Endodermal cell (in vitro differentiated cells): ENCODE measurements at places on chromosomes 16 and 17. TPM values are rescaled to one million over a fixed set of nuclear protein-coding genes. Genes with fewer than 3 reads are reported as not detected.

GRCh38 chr17:4199818-4200402 lies 56.9 kb downstream of the CYB5D2 start:
- no peaks in the 10 kb centered on the region for H3K27me3 ChIP-seq
- no peak overlapping the region for H3K27ac ChIP-seq
- no peaks in the 10 kb centered on the region for H3K4me1 ChIP-seq
- H3K36me3 ChIP-seq: peaks cover 74% of the 10 kb centered on the region
- no peak overlapping the region for H3K4me3 ChIP-seq
- peak; percentile 81 for DNase-seq

DNA sequence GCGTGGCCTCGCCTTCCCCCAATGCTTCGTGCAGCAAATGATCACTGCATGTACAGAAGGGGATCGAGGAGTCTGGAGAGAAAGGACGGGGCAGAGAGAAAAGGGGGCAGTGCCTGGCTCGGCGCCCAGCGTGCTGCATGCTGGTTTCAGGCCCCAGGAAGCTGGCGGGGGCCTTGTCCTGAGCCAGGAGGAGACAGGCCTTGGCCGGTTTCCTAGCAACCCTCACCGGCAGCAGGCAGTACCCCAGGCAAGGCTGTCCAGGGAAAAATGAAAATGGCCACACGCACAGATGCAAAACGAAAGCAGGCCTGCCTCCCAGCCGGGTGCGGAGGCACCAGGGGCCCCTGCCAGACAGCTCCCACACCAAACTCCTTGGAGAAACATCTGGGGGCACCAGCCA lies 126.3 kb downstream of the ZFHX3 start:
- no peaks in the 10 kb centered on the region for H3K4me1 ChIP-seq
- no peak for DNase-seq
- no peak overlapping the region for H3K4me3 ChIP-seq
- H3K27ac ChIP-seq: peak overlapping the region; percentile 78
- H3K27me3 ChIP-seq: no peaks in the 10 kb centered on the region

- H3K36me3 ChIP-seq: no peaks in the 10 kb centered on the region
- H3K27me3 ChIP-seq: peaks cover under 1% of the 10 kb centered on the region
- H3K27ac ChIP-seq: no peak overlapping the region
- no peak overlapping the region for H3K4me3 ChIP-seq
- DNase-seq: no peak
Measured at GRCh38 chr17:33169580-33170285, 123.4 kb downstream of the ASIC2 start.

Gene SHBG
- 1.9 and 2.4 TPM in 2 replicates for total RNA-seq

GRCh38 chr17:40399185-40399584 lies 18.5 kb downstream of the TOP2A start:
- no peaks in the 10 kb centered on the region for H3K4me1 ChIP-seq
- no peak overlapping the region for H3K4me3 ChIP-seq
- DNase-seq: no peak
- H3K36me3 ChIP-seq: peaks cover 99% of the 10 kb centered on the region
- no peak overlapping the region for H3K27ac ChIP-seq

Gene SCNN1B
- total RNA-seq: not detected in 3 replicates

Gene FOXL1
- total RNA-seq: not detected in 3 replicates

Gene CCDC78
- 6.5 to 8.9 TPM (median 7.1 TPM) in 3 replicates for total RNA-seq

DNA sequence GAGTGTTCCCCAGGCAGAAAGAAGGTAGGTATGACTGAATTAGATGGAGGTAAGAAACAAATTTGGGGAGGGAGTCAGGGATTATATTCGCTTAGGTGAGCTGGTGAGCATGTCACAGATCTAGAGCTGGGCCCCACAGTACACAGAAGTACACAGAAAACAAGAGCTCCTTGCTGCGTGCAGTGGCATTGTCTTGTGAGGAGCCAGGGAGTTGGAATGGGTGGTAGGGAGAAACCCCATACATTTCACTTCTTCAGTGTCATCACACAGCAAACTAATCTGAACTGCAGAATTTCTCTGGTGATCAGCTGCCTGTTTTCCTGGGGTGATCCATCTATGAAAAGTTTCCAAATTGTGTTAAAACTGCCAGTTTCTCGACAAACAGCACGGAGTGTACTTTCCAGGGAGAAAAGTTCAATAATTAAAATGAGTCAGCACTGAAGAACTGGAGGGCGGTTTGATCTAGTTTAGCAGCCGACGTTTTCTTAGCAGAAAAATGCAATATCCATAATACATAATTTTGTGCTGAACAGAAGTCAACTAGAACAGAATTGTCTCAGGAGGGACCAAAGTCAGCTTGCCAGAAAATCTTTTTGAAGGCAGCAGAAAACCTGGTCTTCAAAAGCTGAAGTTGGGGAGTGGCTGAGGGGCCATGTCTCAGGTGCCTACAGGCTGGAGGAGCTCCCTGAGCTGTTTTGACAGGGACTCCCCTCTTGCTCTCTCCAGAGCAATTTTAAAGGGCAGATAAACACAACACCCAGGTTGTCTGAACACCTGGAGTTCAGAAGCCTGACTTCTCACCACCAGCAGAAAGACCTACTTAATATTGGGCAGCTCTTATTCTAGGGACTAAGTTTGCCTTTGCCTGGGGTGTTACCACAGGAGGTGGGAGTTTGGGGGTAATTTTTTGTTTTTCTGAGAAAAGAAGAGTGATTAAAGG lies 448.6 kb downstream of the CA10 start:
- H3K27me3 ChIP-seq: no peaks in the 10 kb centered on the region
- H3K36me3 ChIP-seq: no peaks in the 10 kb centered on the region
- H3K4me3 ChIP-seq: no peak overlapping the region

DNA sequence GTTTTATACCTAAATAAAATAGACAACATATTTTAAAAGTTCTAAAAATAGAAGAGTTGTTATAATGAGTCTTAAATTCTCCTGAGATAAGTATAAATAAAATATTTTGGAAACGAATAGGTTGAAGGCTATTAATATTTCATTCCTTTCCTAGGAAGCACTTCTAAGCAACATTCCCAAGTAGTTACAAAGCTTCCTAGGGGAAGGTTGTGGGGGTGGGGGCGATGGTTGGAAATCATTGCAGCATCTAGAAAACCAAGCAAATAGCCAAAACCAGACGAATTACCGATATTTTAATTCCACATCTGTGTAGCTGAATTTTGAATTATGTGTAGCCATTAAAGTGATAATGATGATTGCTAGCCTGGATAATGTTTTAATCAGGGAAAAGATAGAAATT lies 26.9 kb downstream of the PTRH2 start:
- H3K27me3 ChIP-seq: no peaks in the 10 kb centered on the region
- no peak for DNase-seq
- H3K4me3 ChIP-seq: no peak overlapping the region
- H3K4me1 ChIP-seq: no peaks in the 10 kb centered on the region
- peaks cover 100% of the 10 kb centered on the region for H3K36me3 ChIP-seq

GRCh38 chr16:89139907-89140361 lies 31.6 kb upstream of the CDH15 start:
- H3K4me3 ChIP-seq: no peak overlapping the region
- no peak overlapping the region for H3K27ac ChIP-seq
- peaks cover 10% of the 10 kb centered on the region for H3K36me3 ChIP-seq
- H3K27me3 ChIP-seq: no peaks in the 10 kb centered on the region
- H3K4me1 ChIP-seq: no peaks in the 10 kb centered on the region
- no peak for DNase-seq

GRCh38 chr17:61345825-61346666 lies 53.6 kb upstream of the TBX2 start:
- no peaks in the 10 kb centered on the region for H3K4me1 ChIP-seq
- no peak for DNase-seq
- no peak overlapping the region for H3K4me3 ChIP-seq
- H3K36me3 ChIP-seq: no peaks in the 10 kb centered on the region

DNA sequence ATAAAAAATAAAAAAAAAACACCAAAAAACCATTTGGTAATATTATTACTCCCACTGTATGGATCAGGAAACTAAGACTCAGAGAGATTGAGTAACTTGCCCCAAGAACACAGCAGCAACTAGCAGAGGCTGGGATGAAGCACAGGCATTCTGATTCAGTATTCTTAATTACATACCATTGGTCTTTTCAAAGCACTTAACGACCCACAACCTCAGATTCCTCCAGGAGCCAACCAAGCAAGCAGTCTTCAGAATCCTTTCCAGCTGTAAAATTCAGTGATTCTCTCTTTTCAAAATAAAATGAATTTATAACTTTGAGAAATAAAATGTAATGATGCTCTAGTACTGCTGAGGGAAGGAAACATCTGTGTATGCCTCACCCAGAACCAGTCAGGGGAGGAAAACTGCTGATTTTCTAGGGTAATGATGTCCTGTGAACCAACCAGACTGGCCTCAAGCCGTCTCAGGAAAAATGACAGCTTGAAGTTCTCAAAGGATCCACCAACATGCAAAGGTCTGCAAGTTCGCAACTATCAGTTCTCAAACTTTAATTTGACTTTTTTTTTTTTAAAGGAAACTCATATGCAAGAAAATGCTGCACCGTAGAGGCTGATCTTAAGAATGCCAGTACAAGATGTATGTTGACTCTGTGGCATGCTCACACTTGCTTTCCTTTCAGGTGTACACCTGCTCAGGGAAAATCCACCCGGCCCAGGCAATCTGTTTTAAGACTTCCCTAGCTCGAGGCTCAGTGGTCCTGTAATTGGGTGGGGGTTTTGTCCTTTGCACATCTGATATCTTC lies 9.0 kb downstream of the CUEDC1 start:
- H3K4me3 ChIP-seq: no peak overlapping the region
- DNase-seq: no peak
- H3K4me1 ChIP-seq: peaks cover 13% of the 10 kb centered on the region
- no peaks in the 10 kb centered on the region for H3K27me3 ChIP-seq

- no peak overlapping the region for H3K27ac ChIP-seq
- no peaks in the 10 kb centered on the region for H3K4me1 ChIP-seq
- DNase-seq: peak; percentile 96
- H3K4me3 ChIP-seq: peak overlapping the region; percentile 87
- no peaks in the 10 kb centered on the region for H3K36me3 ChIP-seq
- peaks cover 8% of the 10 kb centered on the region for H3K27me3 ChIP-seq
Measured at GRCh38 chr16:3157229-3158025, 22.6 kb downstream of the ZNF213 start.

- DNase-seq: no peak
- no peak overlapping the region for H3K27ac ChIP-seq
- no peaks in the 10 kb centered on the region for H3K27me3 ChIP-seq
- no peak overlapping the region for H3K4me3 ChIP-seq
- H3K36me3 ChIP-seq: no peaks in the 10 kb centered on the region
Measured at GRCh38 chr16:86681031-86681756, 102.8 kb downstream of the FOXL1 start.

GRCh38 chr16:10920726-10921427 lies 21.4 kb downstream of the DEXI start:
- no peak overlapping the region for H3K4me3 ChIP-seq
- no peak overlapping the region for H3K27ac ChIP-seq
- H3K4me1 ChIP-seq: peaks cover 5% of the 10 kb centered on the region
- H3K36me3 ChIP-seq: no peaks in the 10 kb centered on the region

Gene ZP2
- total RNA-seq: not detected in 3 replicates

- H3K4me1 ChIP-seq: peaks cover 7% of the 10 kb centered on the region
- no peak for DNase-seq
- H3K4me3 ChIP-seq: no peak overlapping the region
- H3K36me3 ChIP-seq: peaks cover 7% of the 10 kb centered on the region
Measured at GRCh38 chr17:45042346-45043120, 8.9 kb downstream of the DCAKD start.

DNA sequence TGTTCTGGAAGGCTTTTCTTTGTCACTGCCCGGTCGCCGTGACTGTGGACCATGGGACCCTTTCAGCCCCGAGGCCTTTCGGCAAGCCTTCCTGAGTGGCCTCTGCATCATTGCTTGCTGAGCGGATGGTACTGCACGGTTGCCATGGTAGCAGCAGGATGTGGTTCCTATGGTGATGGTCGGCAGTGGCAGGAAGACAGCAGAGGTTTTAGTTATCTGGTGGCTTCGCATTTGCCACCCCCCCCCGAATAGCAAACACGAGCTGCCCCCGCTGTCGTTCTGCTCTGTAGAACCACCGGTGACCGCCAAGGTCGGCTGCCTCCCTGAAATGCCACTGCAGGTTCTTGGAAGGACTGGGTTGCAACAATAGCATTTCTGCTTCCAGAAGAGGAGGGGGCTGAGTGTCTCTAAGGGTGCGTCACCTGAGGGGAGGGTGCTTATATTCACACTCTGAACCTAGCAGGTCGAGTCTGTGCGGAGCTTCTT lies 76.6 kb downstream of the CMIP start:
- H3K4me3 ChIP-seq: no peak overlapping the region
- peak overlapping the region; percentile 84 for H3K27ac ChIP-seq
- no peaks in the 10 kb centered on the region for H3K27me3 ChIP-seq
- no peaks in the 10 kb centered on the region for H3K4me1 ChIP-seq
- peaks cover 13% of the 10 kb centered on the region for H3K36me3 ChIP-seq
- no peak for DNase-seq

Gene KRTAP9-8
- total RNA-seq: not detected in 3 replicates

GRCh38 chr17:34712481-34713195 lies 133.3 kb downstream of the TMEM132E start:
- no peaks in the 10 kb centered on the region for H3K36me3 ChIP-seq
- peak; percentile 32 for DNase-seq
- H3K27me3 ChIP-seq: peaks cover 20% of the 10 kb centered on the region
- H3K4me3 ChIP-seq: no peak overlapping the region

DNA sequence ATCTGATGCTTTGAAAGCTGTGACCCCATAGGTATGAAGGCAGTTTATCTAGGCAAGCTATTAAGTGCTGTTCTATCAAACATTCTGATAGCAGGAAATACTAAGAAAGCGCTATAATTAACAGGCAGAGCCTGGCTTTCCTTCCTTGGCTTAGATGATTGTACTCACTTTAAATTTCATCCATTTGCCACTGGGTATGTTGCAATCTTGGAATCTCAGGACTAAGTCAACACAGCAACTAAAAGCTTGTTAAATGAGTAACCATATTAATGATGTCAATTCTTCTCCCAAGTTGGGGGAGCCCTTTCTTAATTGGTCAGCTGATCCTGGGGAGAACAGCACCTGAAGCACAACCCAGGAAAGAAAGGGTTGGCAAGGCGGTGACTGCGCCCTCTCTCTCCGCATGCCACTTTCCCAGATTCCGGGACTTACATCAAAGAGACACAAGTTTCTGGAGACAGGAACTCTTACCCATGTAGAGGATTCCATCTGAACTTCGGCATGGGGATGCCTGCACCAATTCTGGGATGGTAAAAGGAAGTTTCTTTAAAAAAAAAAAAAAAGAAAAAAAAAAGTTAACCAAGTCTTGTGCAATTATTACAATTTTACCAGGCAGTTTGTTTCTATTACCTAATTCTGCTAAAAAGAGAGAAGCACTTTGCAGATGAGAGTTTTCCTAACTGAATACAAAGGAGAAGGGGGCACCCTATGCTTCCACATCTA lies 54.4 kb upstream of the ICAM2 start:
- no peaks in the 10 kb centered on the region for H3K4me1 ChIP-seq
- no peak for DNase-seq
- H3K36me3 ChIP-seq: peaks cover 16% of the 10 kb centered on the region
- H3K27ac ChIP-seq: no peak overlapping the region
